ENCODE measurements at places on chromosomes 3 and 15. TPM values are rescaled to one million over a fixed set of nuclear protein-coding genes. Genes with fewer than 3 reads are reported as not detected.
A peak's percentile ranks its signal among the peaks of the same experiment; 100 is the strongest.

- H3K36me3 ChIP-seq = no peaks in the 10 kb centered on the region
- no peaks in the 10 kb centered on the region for H3K4me1 ChIP-seq
- no peaks in the 10 kb centered on the region for H3K27me3 ChIP-seq
Observed at GRCh38 chr3:46667061-46667621, 26.3 kb downstream of the ALS2CL start.

DNA sequence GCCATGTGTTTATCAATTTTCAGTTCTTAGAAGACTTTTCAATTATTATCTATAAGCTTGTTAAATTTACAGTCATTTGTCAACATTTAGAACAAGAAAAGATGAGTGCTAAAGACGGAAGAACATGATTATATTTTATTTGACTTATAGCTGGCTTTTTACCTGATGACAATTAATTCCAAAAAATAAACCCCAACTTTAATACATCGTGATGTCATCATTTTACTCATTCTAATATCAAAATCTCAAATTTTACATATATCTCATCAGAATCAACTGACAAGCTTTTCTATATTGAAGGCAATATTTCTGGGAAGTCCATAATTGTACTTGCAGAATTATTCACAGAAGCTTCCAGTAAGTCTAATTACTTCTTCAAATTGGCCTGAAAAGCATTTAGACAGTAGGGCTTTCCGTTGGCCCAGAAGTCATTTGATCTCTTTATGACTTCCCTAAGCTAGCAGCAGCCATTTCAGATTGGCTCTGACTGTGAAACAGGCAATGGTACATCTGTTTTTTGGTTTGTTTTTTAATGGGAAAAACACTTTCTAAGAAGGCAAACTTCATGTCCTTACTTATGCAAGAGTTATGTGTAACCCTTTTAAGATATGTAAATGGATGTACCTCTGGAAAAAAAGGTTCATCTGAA lies 234.7 kb upstream of the PLSCR5 start:
- no peak for DNase-seq
- no peaks in the 10 kb centered on the region for H3K4me1 ChIP-seq
- H3K4me3 ChIP-seq = no peak overlapping the region
- H3K27ac ChIP-seq = no peak overlapping the region
- no peaks in the 10 kb centered on the region for H3K27me3 ChIP-seq

DNA sequence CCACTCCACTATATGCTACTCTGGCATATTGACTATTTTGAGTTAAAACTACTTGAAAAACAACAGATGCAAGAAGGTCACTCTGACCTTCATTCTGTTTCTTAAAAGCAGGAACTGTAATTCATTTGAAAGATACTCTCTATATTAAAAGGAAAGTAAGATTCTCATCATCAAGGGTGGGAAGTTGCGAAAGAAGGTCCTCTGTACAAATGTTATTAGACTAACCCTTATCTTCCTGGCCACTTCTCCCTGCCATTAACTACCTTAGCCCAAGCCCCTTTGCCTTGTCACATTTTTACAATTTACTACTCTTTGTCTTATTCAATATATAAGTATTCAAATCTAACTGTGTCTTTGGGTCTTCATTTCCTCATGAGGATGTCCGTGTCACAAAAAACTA lies 16.1 kb downstream of the SIDT1 start:
- peaks cover 64% of the 10 kb centered on the region for H3K4me1 ChIP-seq
- no peak for DNase-seq
- H3K27me3 ChIP-seq = no peaks in the 10 kb centered on the region
- H3K36me3 ChIP-seq = peaks cover 14% of the 10 kb centered on the region
- no peak overlapping the region for H3K4me3 ChIP-seq
- peak overlapping the region; percentile 48 for H3K27ac ChIP-seq

DNA sequence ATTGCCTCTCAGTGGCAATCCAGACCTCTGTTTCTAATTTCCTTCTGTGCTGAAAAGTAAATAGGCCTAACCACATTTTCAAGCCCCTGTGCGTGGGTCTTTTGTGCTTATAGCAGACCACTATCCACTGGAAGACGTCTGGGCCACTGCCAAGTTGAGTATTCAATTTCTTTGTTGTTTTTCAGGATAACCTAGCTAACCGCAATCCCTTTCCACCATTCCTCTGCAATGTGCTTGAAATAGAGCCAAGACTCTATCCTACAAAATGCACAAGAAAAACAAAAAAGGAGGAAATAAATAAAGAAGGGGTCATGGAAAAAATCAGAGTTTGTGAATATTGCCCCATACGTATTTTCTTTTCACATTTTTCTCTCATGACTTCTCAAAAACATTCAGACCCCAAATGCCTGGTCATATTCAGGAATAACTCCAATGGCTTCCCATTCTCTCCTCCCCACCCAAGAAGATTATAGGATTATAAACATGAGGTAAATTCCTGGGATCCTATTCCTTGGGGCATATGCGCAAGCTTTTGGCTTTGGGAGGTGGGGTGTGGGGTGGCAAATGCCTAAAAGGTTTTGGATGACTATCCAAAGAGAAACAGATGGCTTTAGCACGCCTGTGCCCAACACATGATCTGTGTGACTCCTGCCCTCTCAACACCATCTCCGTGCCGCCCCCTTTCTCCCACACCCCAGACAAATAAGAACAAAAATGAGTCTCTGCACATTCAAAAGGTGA lies 217.9 kb upstream of the THBS1 start:
- H3K27ac ChIP-seq = no peak overlapping the region
- no peaks in the 10 kb centered on the region for H3K4me1 ChIP-seq
- peaks cover 3% of the 10 kb centered on the region for H3K27me3 ChIP-seq
- no peaks in the 10 kb centered on the region for H3K36me3 ChIP-seq
- H3K4me3 ChIP-seq = no peak overlapping the region
- no peak for DNase-seq

DNA sequence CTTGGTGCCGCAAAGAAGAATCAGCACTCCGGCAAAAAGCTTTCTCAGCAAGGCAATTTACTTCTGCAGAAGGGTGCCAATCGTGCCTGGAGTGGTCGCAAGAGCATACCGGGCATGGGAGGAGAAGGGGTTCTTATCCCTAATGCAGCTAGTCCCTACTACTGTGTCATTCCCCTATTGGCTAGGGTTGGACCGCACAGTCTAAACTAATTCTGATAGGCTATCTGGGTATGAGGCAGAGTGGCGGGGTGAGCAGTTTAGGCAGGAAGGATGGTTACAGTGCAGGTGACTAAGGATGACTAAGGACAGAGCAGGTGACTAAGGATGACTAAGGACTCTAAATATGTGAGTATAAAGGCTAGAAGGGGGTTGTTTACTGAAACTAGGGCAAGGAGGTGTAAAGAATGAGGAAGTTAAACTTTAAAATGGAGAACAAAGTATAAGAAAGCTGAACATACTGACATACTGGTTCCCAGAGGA lies 52.9 kb downstream of the PGBD4 start:
- no peak overlapping the region for H3K4me3 ChIP-seq
- H3K27me3 ChIP-seq = no peaks in the 10 kb centered on the region
- H3K4me1 ChIP-seq = no peaks in the 10 kb centered on the region
- peaks cover 80% of the 10 kb centered on the region for H3K36me3 ChIP-seq
- H3K27ac ChIP-seq = no peak overlapping the region

MASP1 gene
- polyA plus RNA-seq = not detected

GRCh38 chr3:32495609-32496008 lies 7.0 kb downstream of the CMTM6 start:
- no peak overlapping the region for H3K4me3 ChIP-seq
- peaks cover 36% of the 10 kb centered on the region for H3K4me1 ChIP-seq
- peaks cover 6% of the 10 kb centered on the region for H3K36me3 ChIP-seq
- no peak overlapping the region for H3K27ac ChIP-seq
- H3K27me3 ChIP-seq = no peaks in the 10 kb centered on the region

DNA sequence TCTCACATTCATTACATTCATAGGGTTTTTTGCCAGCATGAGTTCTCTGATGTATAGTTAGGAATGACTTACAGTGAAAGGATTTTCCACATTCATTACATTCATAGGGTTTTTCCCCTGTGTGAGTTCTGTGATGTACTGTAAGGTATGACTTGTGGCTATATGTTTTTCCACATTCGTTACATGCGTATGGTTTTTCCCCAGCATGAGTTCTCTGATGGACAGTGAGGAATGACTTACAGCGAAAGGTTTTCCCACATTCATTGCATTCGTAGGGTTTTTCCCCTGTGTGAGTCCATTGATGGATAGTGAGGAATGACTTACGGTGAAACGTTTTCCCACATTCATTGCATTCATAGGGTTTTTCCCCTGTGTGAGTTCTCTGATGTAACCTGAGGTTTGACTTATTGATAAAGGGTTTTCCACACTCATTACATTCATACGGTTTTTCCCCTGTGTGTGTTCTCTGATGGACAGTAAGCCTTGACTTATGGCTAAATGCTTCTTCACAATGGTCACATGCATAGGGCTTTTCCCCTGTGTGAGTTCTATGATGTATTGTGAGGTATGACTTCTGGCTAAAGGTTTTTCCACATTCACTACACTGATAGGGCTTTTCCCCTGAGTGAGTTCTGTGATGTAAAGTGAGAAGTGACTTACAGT lies 47.4 kb downstream of the ZNF717 start:
- H3K27ac ChIP-seq = no peak overlapping the region
- no peak overlapping the region for H3K4me3 ChIP-seq
- DNase-seq = peak; percentile 1
- peaks cover 68% of the 10 kb centered on the region for H3K36me3 ChIP-seq
- no peaks in the 10 kb centered on the region for H3K4me1 ChIP-seq

- H3K36me3 ChIP-seq = peaks cover 16% of the 10 kb centered on the region
- H3K4me3 ChIP-seq = no peak overlapping the region
- DNase-seq = no peak
- no peaks in the 10 kb centered on the region for H3K27me3 ChIP-seq
- no peak overlapping the region for H3K27ac ChIP-seq
Observed at GRCh38 chr15:43845421-43845820, 18.6 kb downstream of the WDR76 start.

DNA sequence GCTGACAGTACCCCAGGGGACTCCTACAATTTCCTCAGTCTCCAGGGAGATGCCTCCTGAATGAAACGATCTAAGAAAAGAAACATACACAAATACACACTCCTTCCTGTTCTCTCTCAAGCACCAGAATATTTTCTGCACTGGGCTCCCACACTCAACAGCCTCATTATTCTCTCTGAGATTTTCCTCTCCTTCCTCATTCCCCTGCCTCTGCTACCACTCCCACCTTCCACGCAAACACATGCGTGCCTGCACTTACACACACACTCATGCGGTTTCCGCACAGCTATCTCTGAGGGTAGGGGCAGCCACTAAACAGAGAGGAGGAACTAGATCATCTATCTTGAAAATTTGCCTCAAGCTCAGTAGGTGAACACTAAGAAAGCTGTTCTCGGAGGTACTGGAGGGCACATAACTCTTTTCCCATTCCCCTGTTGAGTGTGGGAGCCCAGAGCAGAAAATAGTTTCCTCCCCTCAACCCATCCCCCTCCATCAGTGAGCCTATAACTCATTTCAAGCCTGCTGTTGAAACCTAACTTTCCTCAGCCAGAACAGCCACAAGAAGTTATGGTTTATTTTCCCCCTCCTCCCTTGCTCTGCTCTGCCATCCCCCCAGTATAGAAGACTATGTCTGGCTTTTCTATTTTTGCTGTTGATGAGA lies 30.5 kb upstream of the TIPARP start:
- peak; percentile 51 for DNase-seq
- H3K27ac ChIP-seq = peak overlapping the region; percentile 91
- peaks cover 4% of the 10 kb centered on the region for H3K36me3 ChIP-seq
- peaks cover 3% of the 10 kb centered on the region for H3K27me3 ChIP-seq
- peaks cover 22% of the 10 kb centered on the region for H3K4me1 ChIP-seq

IDH3A gene
- 59.7 TPM for polyA plus RNA-seq

C3orf85 gene
- not detected for polyA plus RNA-seq

CLDN18 gene
- not detected for polyA plus RNA-seq

- no peak overlapping the region for H3K4me3 ChIP-seq
- no peak for DNase-seq
- no peak overlapping the region for H3K27ac ChIP-seq
- no peaks in the 10 kb centered on the region for H3K4me1 ChIP-seq
Observed at GRCh38 chr3:52742418-52743041, 28.2 kb downstream of the NEK4 start.

GP9 gene
- 1.2 TPM for polyA plus RNA-seq
